ENCODE measurements at places on chromosomes 6 and 20. TPM values are rescaled to one million over a fixed set of nuclear protein-coding genes. Genes with fewer than 3 reads are reported as not detected.

The SPATS1 gene
- not detected for total RNA-seq

The HLA-DRB5 gene
- 27.1 TPM for total RNA-seq

DNA sequence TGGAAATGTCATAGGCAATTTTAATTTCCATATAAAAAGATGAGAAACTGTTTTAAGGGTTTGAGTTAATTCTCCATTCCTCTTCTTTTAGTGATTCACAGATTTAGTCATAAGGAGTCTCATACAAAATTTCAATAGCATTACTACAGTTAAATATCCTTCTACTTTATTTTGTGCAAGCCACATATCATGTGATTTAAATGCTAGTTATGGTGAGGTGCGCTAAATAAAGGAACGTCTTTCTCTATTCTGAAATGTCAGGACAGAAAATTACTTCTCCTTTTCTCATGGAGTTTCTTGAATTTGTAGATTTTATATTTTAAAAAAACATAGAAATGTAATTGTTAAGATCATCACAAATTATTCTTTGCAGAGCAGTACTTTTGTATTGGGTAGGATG, 50.0 kb upstream of the SUPT3H start:
- DNase-seq: no peak

- DNase-seq: no peak
Measured at GRCh38 chr6:20092071-20092566, 120.2 kb downstream of the MBOAT1 start.

DNA sequence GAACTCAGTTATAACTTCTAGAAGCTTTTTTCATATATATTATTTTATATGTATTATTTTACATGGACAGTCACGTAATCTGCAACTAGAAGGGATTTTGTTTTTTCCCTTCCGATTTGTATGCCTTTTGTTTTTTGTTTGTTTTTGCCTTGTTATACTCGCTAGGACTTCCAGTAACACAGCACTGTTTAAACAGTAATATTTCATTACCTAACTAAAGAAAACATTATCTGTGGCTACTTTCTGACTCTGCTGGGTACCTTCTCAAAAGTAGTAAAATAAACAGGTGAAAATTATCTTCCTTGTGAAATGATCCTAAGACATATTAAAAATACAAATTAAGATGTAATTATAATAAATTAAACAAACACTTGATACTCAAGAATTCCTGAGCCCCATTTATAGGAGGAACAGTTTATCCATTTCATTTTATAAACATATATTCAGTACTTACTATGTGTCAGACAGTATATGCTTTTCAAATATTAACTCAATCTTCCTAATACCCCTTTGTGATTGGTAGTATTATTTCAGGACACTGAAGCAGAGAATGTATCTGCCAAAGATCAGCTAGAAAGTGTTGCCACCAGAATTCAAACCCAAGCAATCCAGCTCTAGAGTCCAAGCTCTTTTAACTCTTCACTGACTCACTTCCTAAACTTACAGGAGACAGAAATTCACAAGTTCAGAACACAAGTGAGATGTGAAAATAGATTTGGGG, 65.3 kb downstream of the MAP3K5 start:
- DNase-seq: no peak

DNA sequence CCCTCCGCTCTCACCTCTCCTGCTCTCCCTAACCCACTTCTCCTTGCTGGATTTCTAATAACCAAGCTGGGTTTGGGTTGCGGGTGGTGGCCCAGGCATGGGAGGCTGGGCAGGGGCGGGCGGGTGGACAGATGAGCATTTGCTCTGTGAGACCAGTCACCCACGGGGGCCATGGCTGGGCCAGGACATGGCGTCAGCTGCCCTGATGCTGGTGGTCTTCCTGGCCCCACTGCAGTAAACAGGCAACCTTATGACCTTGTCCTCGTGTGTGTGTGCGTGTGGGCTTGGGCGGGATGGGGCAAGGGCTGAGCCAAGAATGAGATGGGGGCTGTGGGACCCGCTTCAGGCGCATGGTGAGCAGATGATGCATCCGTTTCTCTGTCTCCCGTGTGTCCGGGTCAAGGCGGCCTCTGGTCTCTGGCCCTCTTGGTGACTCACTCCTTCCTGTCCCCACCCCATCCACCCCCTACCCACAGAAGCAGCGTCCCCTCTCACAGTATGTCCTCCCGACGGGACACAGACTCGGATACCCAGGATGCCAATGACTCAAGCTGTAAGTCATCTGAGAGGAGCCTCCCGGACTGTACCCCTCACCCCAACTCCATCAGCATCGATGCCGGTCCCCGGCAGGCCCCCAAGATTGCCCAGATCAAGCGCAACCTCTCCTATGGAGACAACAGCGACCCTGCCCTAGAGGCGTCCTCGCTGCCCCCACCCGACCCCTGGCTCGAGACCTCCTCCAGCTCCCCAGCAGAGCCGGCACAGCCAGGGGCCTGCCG, 41.4 kb upstream of the MYL9 start:
- DNase-seq: no peak

- no peak for DNase-seq
Measured at GRCh38 chr6:140535511-140535910, 1161.1 kb upstream of the CITED2 start.

Measured in left cardiac atrium (tissue), 4 donors.